D341Med (cell line): ENCODE measurements at places on chromosomes 6 and 20.

GRCh38 chr6:19410481-19410880, 426.7 kb upstream of the ID4 start:
- no peak for DNase-seq

DNA sequence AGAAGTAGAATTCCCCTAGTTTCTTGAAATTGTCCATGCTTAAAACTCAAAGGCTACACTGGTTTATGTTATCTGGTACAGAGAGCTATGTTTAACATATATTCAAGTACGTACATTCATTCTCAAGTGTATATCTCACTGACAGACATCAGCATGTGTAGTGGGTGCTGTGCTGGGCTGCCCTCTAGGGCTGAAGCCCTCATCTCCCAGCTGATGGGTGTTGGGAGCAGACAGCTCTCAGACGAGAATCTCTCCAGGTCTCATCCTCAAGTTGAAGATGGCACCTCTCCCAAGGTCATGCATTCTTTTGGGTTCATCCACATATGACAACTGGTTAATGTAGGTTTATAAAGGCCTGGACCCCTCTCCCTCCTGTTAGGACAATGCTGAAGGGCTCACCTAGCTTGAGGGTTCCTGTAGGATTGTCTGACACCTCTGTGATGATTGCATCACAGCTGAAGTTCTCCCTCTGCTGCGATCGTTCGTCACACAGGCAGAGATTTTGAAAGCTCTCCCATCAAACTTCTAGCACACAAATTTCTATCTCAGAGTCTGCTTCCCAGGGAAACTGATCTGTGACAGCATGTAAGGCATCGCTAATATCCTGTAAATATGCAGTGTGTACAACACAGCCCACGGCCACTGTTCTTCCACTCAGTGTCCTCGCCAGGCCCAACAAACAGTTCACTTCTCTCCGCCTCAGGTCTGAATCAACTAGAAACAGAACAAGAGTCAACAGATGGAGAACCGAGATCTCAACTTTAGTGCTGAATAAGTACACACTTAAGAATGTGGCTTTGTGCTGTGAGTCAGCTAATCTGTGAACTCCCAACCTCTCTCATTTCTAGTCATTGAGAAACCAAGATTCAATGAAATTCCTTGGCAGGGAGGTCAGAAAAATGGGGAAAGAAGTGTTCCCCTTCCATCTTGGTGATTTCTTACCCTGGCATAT, 43.2 kb downstream of the PREP start:
- DNase-seq, result no peak

- no peak for DNase-seq
Observed at GRCh38 chr20:22719167-22719591, 134.8 kb upstream of the FOXA2 start.

DNA sequence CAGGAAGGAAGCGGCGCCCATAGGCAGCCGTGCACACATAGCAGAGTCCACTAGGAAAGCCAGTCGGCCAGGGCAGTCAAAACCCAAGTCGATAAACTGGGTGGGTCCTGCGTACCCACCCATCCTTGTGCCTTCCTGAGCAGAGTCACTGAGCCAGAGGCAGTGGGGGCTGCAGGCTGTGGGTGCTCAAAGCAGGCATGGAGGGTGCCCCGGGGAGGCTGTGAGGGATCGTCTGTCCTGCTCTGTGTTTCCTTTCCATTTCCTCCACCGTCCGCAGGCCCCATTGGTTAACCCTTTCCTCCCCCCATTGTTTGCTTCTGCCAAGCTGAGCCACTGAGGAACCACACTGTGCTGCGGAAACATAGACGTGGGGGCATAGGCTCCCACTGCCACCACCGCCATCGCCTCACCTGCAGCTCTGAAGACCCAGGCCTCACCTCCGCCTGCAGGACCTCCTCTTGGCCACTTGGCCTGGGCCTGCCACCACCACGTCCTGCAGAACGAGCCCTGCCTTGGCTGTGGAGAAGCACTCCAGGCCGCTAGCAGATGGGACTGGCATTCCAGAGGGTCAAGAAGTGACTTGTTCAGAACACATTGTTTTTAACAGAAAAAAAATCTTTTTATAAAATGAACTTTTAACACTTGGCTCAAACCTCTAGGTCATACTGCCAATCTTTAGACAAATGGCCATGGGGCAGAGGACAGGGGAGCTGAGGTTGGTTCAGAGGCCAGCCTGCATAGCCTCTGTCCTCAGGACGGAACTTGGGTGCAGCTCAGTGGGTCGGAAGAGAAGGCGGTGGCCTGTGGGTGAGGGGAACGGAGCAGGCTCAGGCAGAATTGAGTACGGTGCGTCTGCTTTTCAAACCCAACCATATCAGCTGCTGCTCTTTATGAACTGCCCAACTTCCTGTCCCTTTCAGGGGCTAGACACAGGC, 52.6 kb downstream of the TCP11 start:
- peak; percentile 12 for DNase-seq

DNA sequence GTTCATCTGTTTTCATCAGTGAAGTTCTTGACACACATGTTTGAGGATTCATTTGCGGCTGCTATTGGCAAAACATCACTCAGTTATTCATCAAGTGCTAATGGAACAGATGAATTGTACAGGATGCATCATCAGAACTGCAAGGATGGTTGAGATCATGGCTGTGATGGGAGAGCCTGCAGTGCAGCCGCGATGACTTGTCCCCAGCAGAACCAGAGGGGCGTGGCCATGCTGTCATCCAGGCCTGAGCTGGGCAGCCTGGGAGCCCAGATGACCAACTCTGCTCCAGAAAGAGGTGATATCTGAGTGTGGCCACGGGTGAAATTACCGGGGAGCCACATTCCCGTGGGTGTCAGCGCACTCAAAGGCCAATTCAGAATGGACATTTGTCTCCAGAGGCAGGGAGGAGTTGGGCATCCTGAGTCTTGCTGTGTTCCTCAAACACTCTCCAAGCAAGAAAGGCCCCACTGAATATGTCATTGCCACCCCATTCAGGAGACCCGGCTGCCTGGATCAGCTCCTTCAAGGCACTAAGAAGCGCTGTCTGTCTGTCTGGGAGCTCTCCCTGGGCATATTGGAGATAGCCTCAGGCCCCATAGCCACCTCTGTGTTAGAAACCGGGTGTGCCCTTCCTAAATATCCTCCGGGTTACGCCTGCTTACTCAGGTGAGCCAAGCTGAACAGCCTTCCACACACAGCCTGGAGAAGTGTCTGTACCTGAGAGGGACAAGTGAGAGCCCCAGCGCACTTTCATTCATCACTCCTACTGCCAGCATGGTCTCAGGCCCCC, 66.7 kb downstream of the SYNDIG1 start:
- DNase-seq, result no peak

GRCh38 chr6:28496099-28496779, 19.4 kb downstream of the GPX6 start:
- DNase-seq, result no peak

GRCh38 chr6:83370567-83370966, 60.3 kb downstream of the ME1 start:
- no peak for DNase-seq

DNA sequence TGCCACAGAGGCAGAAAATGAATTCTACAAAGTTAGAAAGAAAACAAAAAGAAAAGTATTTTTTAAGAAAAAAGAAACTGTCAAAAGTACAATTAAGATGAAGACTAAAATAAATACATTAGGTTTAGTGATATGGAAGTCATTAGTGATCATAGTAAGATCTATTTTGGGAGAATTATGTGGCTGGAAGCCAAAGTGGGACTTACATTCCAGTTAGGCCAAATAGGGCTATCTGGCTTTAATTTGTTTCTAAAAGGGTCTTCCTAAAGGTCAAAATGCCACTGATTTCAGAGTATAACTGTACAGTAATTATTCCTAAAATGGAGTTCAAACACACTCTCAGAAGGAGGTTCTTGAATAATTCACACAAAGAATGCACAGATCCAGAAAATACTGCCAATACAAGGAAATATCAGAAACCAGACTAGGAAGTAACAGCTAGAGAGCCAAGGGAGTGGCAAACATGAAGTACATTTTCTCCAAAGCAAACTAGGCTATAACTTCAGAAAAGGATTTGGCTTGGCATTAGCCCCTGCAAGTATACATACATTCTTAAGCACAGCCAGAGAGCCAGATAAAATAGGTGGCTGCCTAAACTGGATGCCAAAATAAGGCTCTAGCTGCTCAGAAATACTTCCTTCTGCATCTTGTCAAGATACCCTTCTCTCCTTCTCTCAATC, 45.3 kb downstream of the PDSS2 start:
- DNase-seq, result no peak

DNA sequence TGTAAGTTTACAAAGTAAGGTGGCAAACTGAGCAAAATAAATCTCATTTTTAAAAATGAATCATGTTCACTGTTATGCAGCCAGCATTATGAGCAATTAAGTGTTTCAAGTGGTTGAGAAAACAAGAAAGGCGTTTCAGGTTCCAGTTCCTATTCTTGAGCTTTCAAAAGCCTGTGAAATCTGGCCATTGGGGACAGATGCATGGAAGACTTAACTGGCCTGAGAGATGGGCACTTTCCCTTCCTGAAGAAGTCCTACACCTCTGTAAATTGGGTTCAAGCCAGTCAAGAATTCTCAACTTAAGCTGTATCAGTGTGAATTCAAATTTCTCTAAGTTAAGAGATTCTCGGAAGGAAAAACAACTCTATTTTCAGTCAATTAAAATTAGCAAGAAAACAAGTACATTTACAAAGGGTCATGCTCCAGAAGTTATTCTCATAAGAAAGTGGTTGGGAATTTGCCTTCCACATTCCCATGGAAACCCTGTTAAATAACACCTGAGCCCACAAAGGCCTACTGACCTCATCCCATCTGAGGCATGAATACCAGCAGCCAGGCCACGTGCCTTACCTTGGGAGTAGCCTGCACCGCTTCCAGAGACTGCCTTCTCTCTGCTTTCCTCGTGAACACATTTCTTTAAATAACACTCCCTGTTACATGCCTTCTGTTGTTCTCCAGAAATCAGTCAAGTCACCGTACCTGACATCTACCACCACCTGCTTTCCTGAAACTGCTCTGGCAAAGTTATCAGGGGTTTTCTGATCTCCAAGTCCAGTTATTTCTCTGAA, 19.4 kb downstream of the MAP3K5 start:
- no peak for DNase-seq

DNA sequence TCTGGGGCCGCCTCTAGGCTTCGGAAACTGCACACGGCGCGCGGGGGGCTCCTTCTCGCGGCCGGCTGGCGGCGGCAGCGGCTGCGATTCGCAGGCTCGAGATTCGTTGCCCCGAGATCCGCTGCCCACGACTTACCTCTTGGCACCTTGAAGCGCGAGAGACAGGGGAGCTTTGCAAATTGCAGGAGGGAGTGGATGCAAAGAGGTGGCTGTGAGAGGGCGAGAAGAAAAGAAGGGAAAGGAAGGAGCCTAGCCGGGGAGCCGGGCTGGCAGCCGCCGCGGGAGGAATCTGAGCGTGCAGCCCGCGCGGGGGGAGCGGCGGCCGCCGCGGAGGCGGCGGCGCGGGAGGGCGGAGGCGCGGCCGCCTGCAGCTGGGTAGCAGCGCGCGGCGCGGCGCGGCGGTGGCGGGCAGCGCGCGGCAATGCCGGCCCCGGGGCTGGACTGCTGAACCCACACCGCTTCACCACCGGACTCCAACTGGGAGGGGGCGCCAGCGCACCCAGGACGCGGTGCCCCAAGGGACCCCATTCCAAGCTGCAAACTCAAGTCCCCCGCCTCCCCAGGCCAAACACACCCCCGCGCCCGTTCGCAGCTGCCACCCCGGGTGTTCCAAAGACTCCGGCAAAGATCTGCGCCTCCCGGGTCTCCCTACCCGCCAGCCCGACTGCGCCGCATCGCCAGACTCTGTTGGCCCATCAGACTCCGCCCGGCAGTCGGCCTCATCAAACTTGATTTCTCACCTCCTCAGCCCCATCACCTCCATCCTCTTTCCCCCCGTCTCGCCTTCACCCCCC, 44.2 kb upstream of the SUPT3H start:
- DNase-seq, result peak; percentile 85

DNA sequence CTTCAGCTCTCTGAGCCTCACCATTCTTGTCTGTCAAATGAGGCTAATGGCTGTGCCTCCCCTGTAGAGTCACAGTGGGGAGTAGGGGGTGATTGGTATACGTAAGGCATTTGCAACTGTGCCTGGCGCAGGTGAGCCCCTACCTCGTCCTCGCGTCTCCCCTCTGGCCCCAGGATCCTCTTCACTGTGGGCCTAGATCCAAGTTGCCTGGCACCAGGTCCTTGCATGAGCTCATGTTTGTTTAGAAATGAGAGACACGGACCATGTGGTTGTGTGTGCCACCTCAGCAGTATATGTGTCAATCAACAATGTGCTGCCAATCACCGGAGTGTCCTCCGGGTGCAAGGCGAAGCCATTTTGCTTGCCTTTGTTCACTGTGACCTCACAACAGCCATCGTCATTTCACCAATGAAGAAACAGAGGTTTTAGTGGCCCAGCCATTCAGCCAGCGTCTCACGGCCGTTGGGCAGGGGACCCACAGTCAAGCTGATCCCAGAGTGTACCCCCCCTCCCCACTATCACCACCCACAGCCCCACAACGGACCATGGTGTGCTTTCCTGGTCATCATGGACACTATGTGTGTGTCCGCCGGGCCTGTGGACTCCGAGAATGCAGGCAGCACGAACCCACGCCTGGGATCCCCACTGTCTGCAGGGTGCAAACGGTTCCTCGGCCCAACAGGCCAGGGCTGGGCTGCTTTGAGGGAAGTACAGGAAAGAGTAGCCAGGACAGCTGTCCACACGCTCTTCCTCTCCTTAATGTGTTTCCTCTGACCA, 35.9 kb upstream of the STX16 start:
- no peak for DNase-seq

GRCh38 chr6:169723200-169723909, 945 bp downstream of the PHF10 start:
- peak; percentile 85 for DNase-seq

DNA sequence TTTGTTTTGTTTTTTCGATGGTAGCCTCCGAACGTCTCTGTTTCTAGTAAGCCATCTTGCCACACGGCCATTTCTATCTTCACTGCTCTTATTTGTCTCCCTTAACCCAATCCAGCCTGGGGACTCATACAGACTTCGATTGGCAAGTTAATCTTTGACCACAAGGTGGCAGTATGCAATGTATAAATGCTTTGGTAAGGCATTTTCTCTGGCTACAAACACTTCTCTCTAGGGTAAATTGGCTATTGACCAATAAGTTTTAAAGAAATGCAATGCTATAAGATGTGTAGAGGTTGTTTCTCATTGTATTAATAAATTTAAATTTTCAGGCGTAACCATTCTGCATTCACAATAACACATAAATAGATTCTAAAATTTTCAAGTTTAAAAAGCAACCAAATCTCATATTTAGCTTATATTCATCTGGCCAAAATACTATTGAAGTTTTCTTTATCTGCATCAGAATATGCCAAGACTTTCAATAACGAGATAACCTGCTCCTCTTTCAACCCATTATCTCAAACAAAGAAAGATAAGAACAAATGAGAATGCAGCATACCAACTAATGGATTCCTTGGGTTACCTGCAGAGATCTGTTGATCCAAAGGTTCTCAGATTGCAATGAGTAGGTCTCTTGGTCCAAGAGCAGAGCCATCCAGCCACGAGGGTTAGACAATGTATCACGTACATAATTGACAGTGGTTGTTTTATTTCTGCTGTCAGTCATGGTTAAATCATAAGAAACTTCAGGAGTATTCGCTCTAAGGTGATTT, 231.9 kb downstream of the PKHD1 start:
- DNase-seq, result peak; percentile 58
